Umbilical cord (tissue), 2 donors: ENCODE measurements at places on chromosomes 13 and 19. TPM values are rescaled to one million over a fixed set of nuclear protein-coding genes. Genes with fewer than 3 reads are reported as not detected.

The ITGBL1 gene
- total RNA-seq = 5.1 TPM

DNA sequence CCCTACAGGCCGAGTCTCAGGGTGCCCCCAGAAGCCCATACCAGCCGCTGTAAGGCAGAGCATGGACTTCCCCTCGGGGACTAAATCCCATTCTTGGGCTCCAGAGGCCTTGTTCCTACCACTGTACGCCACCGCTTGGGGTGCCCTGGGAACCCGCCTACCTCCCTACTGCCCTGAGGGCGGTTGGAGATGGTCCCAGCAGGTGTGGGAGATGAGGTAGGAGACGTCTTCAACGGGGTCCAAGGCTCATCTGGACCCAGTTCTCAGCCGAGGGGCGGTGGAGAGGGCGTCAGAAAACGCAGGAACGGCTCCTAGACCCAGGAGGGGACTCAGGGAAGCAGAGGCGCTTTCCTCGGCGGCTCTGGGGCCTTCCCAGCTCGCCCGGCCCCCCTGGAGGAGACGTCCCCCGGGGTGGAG lies 833 bp upstream of the ZIK1 start:
- no peak for DNase-seq

The KIR3DL2 gene
- 0.72 TPM for total RNA-seq

DNA sequence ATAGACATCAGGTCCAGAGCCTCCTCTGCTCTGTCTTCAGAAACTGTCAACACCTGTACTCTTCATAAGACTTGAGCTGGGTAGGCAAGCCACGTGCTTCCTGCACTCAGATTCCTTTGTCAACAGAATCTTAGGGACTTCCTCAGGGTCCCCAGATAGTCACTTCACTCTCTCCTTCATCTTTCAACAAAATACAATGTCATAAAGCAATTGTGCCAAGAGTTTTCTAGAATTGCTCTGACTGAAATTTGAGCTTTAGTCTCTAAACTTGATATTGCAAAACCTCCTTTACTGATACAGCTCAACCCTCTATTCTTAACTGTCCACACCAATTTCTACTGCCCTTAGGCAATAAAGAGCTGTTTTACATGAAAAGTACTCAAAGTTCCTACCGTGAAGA lies 179.9 kb downstream of the IRS2 start:
- no peak for DNase-seq

GRCh38 chr13:35810321-35810720 lies 320.9 kb downstream of the DCLK1 start:
- DNase-seq = no peak

The CD33 gene
- total RNA-seq = 5.3 TPM

DNA sequence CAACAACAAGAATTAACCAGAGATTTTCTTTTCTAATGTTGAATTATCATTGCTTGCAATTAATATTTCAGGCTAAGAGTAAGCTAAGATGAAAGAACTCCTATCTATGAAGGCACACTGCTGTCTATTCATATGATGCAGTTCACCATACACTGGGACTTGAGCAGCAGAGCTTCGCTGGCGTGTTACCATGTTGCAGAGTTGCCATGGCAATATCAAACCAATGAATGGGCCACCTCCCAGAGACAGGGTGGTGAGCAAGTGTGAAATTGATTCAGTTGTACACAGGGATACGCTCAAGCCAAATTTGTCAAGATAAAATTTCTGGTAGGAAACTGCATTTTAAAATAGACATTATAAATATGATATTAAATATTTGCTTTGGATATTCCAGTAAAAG lies 69.3 kb upstream of the MYO16 start:
- DNase-seq = no peak
